ENCODE measurements at places on chromosomes 7 and 10. TPM values are rescaled to one million over a fixed set of nuclear protein-coding genes. Genes with fewer than 3 reads are reported as not detected.

The CTAGE15 gene
- polyA plus RNA-seq: 0.19 TPM

The ASB10 gene
- polyA plus RNA-seq: not detected

GRCh38 chr7:45387837-45388236 lies 186.3 kb upstream of the ADCY1 start:
- no peak for DNase-seq

- no peak for DNase-seq
Observed at GRCh38 chr7:44772867-44773266, 23.6 kb upstream of the PPIA start.

GRCh38 chr10:100346351-100346764 lies 675 bp upstream of the SCD start:
- no peak for DNase-seq

Measured in spinal cord (tissue), 10 donors.